ENCODE measurements at places on chromosomes 16 and 17.

DNA sequence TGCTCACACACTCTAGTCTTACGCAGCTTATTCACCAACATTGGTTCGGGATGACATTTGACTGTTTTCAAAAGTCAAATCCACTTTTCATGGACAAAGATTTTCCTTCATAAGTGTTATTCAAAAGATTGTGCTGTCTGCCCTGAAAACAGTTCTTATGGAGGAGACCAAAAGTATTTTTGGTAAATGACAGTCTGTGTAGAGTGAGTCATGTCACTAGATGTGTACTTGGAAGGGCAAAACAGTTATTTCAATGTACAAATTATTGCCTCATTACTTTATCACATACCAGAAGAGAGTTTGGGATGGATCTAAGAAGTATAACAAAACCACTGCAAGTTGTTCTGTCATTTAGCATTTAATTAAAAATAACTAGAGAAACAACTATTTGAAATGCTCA lies 265.6 kb downstream of the CDH13 start:
- no peak for DNase-seq

DNA sequence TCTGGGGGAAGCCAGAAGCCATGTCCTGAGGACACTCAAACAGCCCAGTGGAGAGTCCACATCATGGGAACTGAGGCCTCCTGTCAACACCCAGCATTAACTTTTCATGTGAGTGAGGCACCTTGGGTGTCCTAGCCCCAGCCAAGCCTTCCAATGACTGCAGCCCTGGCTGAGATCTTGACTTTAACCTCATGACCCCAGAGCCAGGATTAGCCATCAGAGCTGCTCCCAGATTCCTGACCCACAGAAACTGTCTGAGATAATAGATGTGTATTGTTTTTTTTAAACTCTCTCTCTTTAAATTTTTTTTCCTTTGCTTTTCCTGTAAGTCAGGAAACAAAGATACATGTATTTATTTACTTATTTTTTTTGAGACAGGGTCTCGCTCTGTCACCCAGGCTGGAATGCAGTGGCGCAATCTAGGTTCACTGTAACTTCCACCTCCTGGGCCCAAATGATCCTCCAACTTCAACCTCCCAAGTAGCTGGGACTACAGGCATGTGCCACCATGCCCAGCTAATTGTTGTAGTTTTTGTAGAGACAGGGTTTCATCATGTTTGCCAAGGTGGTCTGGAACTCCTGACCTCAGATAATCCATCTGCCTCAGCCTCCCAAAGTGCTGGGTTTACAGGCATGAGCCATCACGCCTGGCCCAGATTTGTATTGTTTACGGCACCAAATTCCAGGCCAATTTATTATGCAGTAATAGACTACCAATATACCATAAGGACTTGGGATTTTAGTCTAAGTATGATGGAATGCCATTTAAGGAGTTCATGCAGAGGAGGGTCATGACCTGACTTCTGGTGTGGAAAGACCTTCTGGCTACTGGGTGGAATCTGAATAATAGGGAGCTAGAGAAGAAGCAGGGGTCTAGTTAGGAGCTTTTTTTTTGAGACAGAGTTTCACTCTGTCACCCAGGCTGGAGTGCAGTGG lies 14.0 kb upstream of the TMEM94 start:
- DNase-seq = no peak

DNA sequence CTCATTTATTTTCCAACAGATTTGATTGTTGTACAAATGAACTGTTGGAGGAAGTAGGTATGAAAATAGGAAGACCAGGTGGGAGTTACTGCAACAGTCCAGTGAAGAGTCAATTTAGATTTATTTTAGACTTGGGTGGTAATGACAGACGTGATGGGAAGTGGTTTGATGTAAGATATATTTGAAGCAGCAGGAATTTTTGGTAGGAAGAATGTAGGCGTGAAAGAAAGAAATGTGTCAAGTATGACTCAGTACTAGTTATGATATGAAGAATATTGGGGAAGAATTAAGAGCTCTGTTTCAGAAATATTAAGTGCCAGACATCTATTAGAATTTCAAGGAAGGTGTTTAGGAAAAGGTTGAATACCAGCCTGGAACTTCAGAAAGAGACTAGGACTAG lies 247.9 kb upstream of the AXIN2 start:
- DNase-seq = no peak

DNA sequence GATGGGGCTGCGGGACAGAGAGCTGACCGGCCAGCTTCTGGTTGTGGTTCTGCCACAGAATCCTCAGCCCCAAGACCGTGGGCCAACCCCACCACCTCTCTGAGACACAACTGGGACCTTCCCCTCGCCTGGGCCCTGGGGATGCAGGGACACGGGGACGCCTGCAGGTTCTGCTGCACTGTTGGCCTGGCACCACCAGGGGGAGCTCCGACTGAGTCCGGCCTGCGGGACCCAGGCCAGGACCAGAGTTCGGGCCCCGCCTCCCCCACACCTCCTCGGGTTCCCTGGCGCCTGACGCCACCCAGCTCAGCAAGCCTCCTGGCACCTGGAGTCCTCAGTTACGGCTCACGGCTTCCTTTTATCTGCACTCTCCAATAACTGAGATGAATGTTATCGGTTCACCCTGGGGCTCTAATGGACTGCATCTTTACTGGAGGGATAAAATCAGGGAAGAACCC lies 27.3 kb downstream of the TBC1D16 start:
- DNase-seq = no peak

- DNase-seq = no peak
These were observed 66.4 kb downstream of the OR1D5 start for GRCh38 chr17:2996810-2997670.

DNA sequence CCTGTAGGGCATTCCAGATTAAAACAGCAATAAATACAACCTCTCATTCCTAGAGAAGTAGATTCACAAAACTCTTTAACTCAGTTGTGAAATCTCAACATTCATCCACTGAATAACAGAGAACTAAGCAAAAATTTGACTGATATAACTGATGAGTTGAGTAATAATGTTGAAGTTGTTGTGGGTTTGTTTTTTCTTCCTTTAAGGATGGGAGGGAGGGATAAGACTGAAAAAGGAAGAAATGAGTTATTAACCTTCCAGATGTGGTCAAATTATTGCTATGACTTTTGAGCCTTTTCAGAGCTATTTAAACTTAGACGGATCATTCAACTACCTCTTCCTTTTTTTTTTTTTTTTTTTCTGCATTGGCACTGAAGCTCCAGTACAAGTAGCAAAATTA lies 38.6 kb downstream of the SKAP1 start:
- DNase-seq = no peak

DNA sequence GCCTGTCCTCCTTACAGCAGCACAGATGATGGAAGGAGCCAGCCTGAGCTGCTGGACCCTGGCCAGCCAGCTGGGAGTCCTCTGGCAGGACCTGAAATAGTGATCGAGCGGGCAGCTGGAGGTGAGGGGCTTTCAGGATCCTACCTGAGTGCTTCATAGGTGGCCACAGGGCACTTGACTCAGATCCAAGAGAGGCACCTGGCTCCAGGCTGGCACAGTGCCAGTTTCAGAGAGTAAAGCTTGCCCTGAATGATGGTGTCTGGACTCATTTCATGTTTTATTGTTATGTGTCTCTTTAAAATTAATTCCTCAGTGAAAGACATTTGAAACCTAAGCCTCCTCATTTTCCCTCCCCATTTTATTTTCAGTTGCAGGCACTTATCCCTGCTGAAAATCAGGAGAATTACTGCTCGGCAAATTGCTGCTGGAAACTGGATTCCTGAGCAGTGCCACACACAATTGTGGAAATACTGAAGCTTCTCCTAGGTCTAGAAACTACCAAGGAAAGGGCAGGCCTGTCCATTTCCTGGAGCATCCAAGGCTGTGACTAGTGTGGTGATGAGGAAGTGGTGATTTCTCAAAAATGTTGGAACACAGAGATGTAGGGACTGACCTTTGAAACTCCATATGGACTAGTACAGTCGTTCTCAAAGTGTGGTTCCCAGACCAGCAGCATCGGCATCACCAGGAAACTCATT lies 16.1 kb upstream of the ADAMTS18 start:
- DNase-seq = no peak

- DNase-seq = no peak
These were observed 5.1 kb downstream of the KRT13 start for GRCh38 chr17:41500131-41500911.

GRCh38 chr17:6365200-6365943 lies 69.5 kb downstream of the AIPL1 start:
- DNase-seq = no peak

- DNase-seq = no peak
These were observed at the start of gene CYB561 for GRCh38 chr17:63445954-63446752. Gene CYB561, minus strand, starts transcription at chr17:63446306. Its CDS starts 8,759 bp downstream, at chr17:63437547.

DNA sequence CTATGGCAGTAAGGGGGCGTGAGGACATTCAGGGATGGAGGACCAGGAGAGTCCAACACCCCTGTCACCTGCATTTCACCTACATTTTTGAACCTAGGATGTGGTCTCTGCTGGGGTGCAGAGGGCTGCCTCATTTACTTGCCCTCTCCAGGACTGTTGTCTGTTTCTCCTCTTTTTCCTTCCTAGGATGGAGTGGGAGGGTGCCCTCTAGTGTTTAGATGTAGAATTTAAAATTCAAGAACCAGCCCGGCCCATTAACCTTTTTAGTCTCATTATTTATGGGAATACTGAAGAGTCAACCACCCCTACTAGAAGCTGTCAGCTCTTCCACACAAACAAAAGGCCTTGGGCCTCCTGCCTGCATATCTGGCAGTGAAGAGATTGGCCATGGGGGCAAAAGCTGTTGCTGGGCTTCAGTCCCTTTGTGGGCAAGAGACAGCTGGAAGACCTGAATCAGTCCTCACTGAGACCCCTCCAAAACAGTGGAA lies 2.5 kb upstream of the STARD3 start:
- DNase-seq = no peak

DNA sequence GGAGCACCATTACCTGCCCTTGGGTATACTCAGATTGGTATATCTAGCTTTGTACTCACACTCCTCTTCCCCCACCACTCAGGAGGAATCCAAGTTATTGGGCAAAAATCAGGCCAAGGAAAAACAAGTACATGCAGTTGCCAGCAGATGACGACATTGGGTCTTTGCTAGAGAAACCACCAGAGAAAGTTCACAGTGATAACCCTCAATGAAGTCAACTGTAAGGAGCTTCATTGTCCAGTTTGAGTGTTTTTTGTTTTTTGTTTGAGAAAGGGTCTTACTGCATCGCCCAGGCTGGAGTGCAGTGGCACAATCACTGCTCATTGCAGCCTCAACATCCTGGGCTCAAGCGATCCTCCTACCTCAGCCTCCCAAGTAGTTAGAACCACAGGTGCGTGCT lies 34.6 kb upstream of the TOX3 start:
- no peak for DNase-seq

DNA sequence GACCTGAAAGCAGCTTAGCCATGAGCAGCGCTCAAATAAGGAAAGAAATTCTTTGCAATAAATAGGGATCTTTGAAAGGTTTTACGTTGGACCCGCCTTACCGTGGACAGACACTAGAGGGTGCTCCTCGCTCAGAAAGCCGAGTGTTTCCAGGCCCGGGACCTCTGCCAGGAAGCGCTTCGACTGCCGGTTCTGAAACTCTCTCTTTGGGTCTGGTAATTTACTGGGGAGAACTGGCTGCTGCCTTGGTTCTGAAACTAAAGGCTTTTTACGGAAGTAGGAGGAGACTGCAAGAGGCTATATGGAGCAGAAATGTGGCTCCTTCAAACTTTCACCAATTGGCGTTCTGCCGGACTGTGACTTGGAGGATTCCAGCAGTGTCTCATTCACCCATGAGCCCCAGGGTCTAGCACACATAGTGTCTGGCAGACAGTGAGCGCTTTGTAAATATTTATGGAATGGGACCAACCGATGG lies 45.6 kb upstream of the HOXB9 start:
- no peak for DNase-seq

DNA sequence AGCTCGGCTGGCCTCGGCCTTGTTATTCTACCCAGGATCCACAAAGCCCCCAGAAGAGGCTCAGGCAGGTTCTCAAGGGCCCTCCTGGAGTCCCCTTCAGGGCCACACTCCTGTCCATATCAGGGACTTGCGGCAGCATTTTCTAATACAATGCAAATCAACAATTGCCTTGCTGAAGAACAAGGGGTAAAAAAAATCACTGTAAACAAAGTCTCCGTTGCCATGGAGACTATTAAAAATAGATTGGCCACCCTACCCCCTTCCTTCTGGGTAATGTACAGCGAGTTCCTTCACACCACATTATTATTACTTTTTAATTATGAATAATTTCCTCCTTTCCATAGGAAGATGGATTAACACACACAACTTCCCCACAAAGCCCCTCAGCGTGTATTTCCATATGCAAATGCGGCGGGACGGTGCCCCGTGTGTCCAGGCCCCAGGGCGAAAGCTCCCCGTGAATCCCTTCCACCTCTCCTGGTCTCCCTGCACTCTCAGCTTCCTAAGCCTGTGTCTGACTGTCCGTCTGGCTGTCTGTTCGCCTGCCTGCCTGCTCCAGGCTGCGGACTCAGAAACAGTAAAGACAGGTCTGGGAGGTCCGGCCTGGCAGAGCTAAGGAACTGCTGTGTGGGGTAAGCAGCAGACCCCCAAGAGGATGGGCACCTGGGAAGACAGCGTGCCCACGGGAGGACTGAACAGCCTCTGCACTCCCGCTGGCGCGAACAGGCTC lies 196.6 kb downstream of the RBFOX3 start:
- no peak for DNase-seq

DNA sequence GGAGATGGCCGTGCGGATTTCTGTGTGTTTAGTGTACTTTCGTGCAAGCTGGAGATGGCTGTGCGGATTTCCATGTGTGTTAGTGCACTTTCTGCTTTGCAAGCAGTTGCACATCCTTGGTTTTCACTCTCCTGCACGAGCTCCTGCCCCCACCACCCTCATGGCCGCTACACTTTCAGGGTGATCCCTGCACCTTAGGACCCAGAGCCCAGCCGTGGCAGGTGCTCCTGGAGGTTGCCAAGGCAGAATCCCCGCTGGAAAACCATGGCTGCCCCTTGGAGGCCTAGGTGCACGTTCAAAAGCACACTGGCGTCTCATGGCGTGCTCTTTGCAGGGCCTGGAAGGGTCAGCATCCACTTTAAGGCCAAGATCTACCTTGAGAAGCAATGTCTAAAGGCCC lies 311.0 kb upstream of the TNRC6C start:
- no peak for DNase-seq

- DNase-seq = no peak
These were observed 26.1 kb downstream of the MNT start for GRCh38 chr17:2374549-2375285.

DNA sequence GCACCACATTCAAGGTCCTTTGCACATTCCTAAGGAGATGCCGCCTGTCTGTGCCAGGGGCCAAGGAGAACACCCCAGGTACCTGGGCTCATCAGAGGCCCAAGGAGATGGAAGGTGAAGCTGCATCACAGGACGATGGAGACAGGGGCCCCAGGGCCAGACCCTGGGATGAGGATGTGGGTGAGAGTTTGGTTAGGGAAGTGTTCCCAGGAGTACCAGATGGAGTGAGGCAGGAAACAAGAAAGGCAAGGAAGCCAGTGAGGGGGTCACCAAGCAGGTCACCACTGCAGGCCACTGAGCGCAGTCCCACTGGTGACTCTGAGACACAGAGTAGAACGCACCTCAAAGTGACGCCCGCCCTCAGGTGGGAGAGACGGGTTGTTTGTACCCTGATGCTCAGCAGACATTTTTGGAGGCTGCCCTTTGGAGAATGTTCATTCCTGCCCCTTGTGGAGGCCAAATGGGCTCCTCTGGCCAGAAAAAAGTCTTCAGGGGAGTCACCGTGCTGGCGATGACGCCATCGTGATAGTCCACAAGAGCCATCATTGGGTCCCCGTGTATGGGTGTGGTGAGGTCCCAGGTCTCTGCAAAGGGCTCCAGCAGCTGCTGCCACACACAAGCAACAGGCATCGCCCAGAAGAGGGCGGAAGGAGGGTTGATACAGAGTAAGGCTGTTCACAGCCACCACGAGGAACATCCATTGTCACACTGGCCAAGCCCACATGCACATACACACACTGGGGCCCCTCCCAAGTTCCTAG lies 57.5 kb downstream of the BEAN1 start:
- no peak for DNase-seq

- no peak for DNase-seq
These were observed 28.7 kb upstream of the MYOCD start for GRCh38 chr17:12637015-12637414.

Data from vagina (tissue), 2 donors.